ENCODE measurements at places on chromosomes 6 and 20.

- no peaks in the 10 kb centered on the region for H3K27me3 ChIP-seq
- H3K4me1 ChIP-seq, result no peaks in the 10 kb centered on the region
- H3K4me3 ChIP-seq, result no peak overlapping the region
- no peak overlapping the region for H3K27ac ChIP-seq
Observed at GRCh38 chr20:11229772-11230171, 556.0 kb upstream of the JAG1 start.

GRCh38 chr20:8842525-8842924, 226.4 kb upstream of the PLCB4 start:
- H3K27ac ChIP-seq, result no peak overlapping the region
- H3K36me3 ChIP-seq, result no peaks in the 10 kb centered on the region
- DNase-seq, result no peak
- no peaks in the 10 kb centered on the region for H3K27me3 ChIP-seq

DNA sequence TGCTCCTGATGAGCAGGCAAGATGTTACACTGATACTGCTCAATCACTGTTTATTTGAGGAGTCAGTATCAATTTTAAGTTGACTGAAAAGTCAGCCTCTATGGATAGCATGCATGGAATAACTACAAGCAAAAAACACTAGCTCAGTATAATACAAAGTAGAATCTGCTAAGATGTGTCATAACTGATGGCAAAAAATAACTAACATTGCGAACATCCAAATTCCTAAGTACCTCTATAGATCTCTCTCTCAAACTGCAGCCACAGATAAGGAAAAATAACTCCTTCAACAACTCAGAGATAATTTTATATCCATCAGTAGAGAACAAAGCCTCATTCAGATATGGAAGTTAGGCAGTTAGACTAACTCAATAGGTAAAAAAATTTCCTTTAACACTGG, 16.3 kb downstream of the HDAC2 start:
- no peak for DNase-seq
- H3K36me3 ChIP-seq, result peaks cover 20% of the 10 kb centered on the region
- peaks cover 3% of the 10 kb centered on the region for H3K4me1 ChIP-seq
- no peak overlapping the region for H3K4me3 ChIP-seq

DNA sequence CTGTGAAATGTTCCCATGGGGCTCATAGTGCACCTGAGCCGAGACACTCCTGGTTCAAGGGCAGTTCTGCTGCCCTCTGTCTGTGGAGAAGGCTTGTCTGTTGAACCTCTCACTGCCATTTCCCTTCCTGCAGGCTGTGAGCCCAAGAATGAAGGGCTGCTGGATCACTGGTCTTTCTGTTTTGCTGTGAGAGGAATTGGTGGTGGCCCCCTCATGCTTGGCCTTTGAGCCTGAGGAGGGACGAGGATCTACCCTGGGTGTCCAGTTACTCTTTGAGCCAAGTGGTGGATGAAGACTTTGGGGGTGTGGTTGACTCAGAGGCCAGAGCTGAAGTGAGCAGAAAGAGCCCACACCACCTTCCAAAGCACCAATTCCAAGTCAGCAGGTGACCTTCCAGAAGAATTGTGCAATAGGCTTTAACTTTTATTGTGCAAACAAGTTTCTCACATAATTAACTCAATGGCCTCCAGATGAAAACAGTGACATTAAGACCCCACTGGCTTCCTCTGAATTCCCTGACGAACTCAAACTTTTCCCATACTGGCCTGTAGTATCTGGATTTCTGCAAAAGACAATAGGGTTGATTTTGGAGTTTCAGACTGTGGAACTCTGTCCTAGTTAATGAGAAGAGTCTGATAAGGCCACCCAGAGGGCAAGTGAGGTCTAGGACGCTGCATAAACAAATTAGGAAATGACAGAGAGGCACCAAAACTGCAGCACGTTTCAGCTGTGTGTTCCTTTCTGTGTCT, 101.5 kb downstream of the PHACTR3 start:
- H3K27me3 ChIP-seq, result no peaks in the 10 kb centered on the region
- no peaks in the 10 kb centered on the region for H3K36me3 ChIP-seq
- H3K27ac ChIP-seq, result no peak overlapping the region
- H3K4me1 ChIP-seq, result no peaks in the 10 kb centered on the region

- H3K4me3 ChIP-seq, result no peak overlapping the region
- peaks cover 72% of the 10 kb centered on the region for H3K4me1 ChIP-seq
- H3K27me3 ChIP-seq, result no peaks in the 10 kb centered on the region
- peaks cover 37% of the 10 kb centered on the region for H3K36me3 ChIP-seq
Observed at GRCh38 chr20:50915424-50915823, 15.8 kb downstream of the ADNP start.

DNA sequence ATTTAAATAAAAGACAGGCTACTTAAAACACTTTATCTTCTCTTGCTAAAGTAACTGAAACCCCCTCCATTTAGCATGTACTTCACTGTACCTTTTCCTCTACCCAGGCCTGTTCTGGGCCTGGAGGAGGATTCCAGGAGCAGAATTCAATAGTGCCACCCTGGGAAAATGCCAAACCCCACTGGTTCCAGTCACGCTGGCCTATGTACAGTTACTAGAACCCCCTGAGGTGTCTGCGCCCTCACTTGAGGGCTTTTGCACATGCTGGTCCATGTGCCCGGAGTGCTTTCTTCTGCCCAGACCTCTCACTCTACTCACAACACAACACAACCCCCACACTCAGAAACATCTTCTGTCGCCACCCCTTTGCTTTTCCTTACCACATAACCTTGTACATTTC, 45.5 kb downstream of the TRAM2 start:
- H3K27me3 ChIP-seq, result no peaks in the 10 kb centered on the region
- H3K4me3 ChIP-seq, result no peak overlapping the region
- H3K27ac ChIP-seq, result no peak overlapping the region

DNA sequence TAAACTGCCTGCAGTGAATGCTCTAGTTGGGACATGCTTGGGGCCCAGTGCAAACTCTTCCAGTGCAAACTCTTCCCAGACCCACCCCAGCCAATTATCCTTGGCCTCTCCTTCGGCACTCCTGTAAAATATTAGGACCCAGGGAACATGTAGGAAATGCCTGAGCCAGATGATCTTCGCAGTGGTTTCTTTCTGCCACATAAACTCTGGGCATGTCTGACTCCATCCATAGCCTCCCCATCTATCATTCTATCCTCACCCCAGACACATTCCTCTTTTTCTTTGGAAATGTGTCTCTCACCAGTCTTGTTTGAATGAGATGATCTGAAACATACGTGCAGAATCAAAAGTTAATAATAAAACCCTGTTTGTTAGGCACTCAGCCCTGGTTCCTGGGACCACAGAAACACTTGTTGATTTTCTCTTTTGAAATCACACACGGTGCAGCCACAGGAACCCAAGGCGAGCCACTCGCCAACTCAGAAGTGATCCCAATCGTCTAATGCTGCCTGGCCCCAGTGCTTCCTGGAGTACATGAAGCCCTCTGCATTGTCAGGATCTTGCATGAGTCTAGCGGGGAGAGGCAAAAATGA, 108.9 kb upstream of the CST7 start:
- no peak overlapping the region for H3K4me3 ChIP-seq
- H3K27ac ChIP-seq, result no peak overlapping the region
- no peaks in the 10 kb centered on the region for H3K27me3 ChIP-seq
- no peak for DNase-seq
- H3K4me1 ChIP-seq, result peaks cover 10% of the 10 kb centered on the region
- H3K36me3 ChIP-seq, result no peaks in the 10 kb centered on the region

GRCh38 chr20:17622851-17623508, 53.1 kb downstream of the DSTN start:
- H3K36me3 ChIP-seq, result peaks cover 93% of the 10 kb centered on the region
- H3K27me3 ChIP-seq, result no peaks in the 10 kb centered on the region
- no peaks in the 10 kb centered on the region for H3K4me1 ChIP-seq
- no peak overlapping the region for H3K4me3 ChIP-seq
- H3K27ac ChIP-seq, result no peak overlapping the region

DNA sequence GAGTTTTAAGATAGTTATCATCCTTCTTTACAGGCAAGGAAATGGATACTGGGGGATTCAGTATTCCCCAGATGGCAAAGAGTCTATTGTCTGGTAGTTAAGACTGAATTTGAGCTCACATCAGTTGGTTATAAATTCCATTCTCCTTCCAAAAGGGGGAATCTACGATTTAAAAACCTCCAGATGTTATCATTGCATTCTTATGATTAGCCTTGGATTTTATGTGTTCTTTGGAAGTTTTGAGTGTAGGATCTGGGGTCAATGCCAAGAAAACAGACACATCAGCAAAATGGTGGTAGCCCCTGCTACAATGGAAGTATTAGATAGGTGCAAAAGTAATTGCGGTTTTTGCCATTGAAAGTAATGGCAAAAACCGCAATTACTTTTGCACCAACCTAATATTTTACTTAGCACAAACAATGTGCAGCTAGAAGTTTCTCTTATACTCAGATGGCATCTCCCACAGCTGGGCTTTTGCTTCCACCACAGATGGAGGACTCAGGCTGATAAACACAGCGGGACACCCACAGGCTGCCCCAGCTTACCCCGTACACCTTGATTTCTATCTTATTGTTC, 168.2 kb upstream of the RIN2 start:
- no peak overlapping the region for H3K27ac ChIP-seq
- H3K27me3 ChIP-seq, result no peaks in the 10 kb centered on the region
- no peak for DNase-seq
- no peaks in the 10 kb centered on the region for H3K4me1 ChIP-seq

DNA sequence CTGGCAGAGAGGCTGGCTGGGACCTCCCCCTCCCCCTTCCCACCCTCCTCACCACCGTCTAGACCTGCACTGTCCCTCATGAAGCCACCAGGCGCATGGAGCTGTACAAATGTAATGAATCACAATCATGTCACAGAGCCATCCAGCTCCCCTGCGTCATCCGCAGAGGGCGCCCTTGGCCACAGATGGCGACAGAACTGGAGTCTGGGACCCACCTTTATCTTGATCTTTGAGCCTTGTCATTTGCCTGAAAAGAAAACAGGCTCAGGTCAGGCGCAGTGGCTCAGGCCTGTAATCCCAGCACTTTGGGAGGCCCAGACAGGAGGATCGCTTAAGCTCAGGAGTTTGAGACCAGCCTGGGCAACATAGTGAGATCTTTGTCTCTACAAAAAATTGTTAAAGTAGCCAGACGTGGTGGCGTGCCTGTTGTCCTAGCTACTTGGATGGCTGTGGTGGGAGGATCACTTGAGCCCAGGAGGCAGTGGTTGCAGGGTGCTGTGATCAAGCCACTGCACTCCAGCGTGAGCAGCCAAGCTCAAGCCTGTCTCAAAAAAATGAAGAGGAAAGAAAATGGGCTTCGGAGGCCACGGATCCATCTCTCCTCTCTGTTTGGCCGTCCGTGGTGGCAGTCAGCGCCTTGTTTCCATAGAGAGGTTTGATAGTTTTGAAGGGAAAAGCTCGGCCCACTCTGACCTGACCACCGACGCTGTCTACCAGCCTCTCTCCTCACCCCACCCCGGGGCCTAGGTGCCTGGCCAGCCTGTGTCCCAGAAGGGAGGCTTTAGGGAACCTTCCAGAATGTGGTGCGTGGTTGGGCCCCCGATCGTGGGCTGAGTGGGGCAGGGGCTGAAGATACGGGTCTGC, 6.2 kb downstream of the COL9A3 start:
- H3K27ac ChIP-seq, result no peak overlapping the region
- no peak overlapping the region for H3K4me3 ChIP-seq
- no peak for DNase-seq

- no peaks in the 10 kb centered on the region for H3K4me1 ChIP-seq
- H3K36me3 ChIP-seq, result peaks cover 5% of the 10 kb centered on the region
- no peak for DNase-seq
- H3K27ac ChIP-seq, result no peak overlapping the region
Observed at GRCh38 chr20:43528258-43528875, 20.9 kb downstream of the L3MBTL1 start.

DNA sequence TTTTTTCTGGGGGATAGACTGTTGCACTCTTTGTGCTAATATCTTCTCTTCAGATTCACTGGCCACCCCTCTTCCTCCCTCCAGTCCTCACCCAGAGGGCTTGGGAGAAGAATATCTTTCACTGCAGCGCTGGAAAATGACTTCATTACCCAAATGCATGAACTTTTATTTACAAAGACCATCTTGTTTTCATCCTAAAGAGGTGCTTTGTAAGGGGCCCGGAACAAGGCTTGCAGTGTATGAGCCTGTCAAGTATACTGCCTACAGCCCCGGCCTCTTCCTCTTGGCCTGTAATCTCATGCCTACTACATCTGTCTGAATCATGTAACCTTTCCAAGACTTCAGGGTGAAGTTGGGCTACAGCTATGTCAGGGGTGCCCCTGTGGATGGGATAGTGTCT, 554 bp upstream of the LAMA4 start:
- H3K27me3 ChIP-seq, result peaks cover 24% of the 10 kb centered on the region
- no peak overlapping the region for H3K27ac ChIP-seq
- H3K4me3 ChIP-seq, result no peak overlapping the region
- DNase-seq, result no peak

DNA sequence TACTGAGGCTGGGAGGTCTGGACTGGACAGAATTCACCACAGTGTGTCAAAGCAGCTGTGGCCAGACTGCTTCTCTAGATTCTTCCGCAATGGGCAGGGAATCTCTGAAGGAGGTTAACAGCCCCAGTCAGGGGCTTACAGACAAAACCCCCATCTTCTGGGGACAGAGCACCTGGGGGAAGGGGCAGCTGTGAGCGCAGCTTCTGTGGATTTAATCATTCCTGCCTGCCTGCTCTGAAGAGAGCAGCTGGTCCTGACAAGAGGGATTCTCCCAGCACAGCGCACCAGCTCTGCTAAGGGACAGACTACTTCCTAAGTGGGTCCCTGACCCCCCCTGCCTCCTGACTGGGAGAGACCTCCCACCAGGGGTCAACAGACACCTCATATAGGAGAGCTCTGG, 32.5 kb upstream of the UNC93A start:
- no peak overlapping the region for H3K27ac ChIP-seq
- H3K36me3 ChIP-seq, result no peaks in the 10 kb centered on the region
- no peaks in the 10 kb centered on the region for H3K4me1 ChIP-seq
- DNase-seq, result no peak
- H3K4me3 ChIP-seq, result no peak overlapping the region

GRCh38 chr6:91241946-91242613, 655.2 kb upstream of the MAP3K7 start:
- H3K27ac ChIP-seq, result no peak overlapping the region
- H3K36me3 ChIP-seq, result no peaks in the 10 kb centered on the region
- H3K27me3 ChIP-seq, result no peaks in the 10 kb centered on the region
- no peaks in the 10 kb centered on the region for H3K4me1 ChIP-seq
- DNase-seq, result no peak

GRCh38 chr20:15986690-15987089, 586.6 kb downstream of the KIF16B start:
- H3K27ac ChIP-seq, result no peak overlapping the region
- no peak for DNase-seq
- peaks cover 5% of the 10 kb centered on the region for H3K4me1 ChIP-seq
- H3K27me3 ChIP-seq, result no peaks in the 10 kb centered on the region

GRCh38 chr6:113642714-113643406, 214.3 kb upstream of the MARCKS start:
- H3K4me3 ChIP-seq, result no peak overlapping the region
- H3K36me3 ChIP-seq, result no peaks in the 10 kb centered on the region
- H3K27me3 ChIP-seq, result no peaks in the 10 kb centered on the region
- no peak for DNase-seq

GRCh38 chr6:31070711-31071197, 41.6 kb downstream of the C6orf15 start:
- DNase-seq, result no peak
- H3K27ac ChIP-seq, result no peak overlapping the region
- H3K4me1 ChIP-seq, result no peaks in the 10 kb centered on the region
- H3K36me3 ChIP-seq, result no peaks in the 10 kb centered on the region
- no peaks in the 10 kb centered on the region for H3K27me3 ChIP-seq
- no peak overlapping the region for H3K4me3 ChIP-seq

- H3K27me3 ChIP-seq, result peaks cover 23% of the 10 kb centered on the region
- H3K36me3 ChIP-seq, result no peaks in the 10 kb centered on the region
- no peaks in the 10 kb centered on the region for H3K4me1 ChIP-seq
- H3K27ac ChIP-seq, result no peak overlapping the region
- no peak for DNase-seq
Observed at GRCh38 chr20:46695892-46696291, 6.6 kb upstream of the TP53RK start.
